GM12892 (cell line): ENCODE measurements at places on chromosomes 11 and 22.

DNA sequence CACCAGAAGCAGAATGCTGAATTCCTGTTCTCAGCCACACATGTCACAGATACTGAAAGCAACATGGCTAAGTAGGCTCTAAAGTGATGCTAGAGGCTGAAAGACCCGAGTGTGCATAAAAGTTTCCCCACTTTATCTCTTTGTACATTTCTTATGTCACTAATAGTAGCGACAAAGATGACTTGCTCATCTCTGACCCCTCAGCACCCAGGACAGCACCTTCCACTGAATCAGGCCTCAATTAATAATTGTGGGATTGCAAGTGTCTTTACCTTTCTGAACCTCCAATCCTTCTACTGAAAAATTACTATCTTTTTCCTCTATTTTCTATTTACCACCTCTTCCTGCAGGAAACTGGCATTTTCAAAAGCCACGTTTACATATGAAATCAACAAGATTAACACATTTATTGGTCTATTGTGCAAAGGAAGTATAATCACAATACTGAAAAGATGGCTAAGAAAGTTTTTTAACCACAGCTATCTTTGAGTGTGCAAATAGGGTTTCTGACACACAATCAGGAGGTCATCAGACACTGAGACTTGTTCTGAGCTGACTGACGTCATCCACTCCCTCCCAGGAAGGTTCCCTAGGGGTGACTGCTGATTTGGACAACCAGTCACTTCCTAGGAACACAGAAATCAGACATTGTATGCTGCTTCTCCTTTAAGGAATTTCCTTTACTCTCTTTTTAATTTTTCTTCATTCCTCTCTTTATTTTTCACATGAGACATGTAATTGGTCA, 213.9 kb upstream of the ISX start:
- no peak for DNase-seq

DNA sequence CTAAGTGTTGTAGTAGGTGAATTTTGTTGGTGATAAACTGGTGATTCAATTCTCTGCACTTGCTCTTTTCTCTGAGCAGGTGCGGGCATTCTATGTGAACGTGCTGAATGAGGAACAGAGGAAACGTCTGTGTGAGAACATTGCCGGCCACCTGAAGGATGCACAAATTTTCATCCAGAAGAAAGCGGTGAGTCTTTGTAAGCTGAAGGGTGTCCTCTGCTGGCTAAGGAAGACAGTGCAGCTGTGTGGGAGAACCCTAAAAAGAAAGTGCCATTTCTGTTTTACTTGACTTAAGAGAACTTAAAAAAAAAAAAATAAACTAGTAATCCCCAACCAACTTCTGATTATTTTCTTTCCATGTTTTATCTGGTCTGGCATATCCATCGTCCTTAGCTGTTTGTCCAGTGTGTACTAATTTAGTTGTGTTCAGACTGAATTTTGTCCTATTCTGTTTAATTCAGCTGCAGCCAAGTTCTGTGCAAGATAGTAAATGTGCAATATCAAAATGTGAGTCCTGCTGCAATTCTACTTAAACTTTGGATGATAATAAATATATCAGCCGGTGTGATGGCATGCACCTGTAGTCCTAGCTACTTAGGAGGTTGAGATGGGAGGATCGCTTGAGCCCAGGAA, 29.6 kb downstream of the CAT start:
- peak; percentile 27 for DNase-seq

GRCh38 chr11:19919050-19919561, 206.5 kb downstream of the NAV2 start:
- no peak for DNase-seq

DNA sequence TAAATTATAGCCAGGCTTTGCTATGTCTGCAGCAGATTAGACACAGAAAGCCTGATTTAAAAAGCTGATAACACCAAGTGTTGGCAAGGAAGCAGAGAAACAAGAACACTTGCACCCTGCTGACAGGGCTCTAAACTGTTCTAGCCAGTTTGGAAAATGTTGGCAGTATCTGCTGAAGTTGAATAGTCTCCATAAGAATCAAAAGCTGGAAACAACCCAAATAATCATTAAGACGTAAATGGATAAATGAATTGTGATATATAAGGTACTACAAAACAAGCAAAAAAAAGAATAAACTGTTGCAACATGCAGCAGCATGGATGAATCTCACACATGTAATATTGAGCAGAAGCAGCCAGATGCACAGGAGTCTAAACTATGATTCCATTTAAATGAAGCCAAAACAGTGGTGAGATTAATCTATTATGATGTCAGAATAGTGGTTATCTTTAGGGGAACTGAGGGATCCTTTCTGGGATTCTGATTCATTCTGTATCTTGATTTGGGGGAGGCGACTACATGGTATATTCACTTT, 40.4 kb upstream of the ADORA2A start:
- no peak for DNase-seq

GRCh38 chr22:43990044-43990443, 34.1 kb upstream of the PARVB start:
- DNase-seq: no peak
